ENCODE measurements at places on chromosomes 5 and 9.

GRCh38 chr9:124861342-124862229 lies at the start of the genes ARPC5L and RPL35:
Gene ARPC5L (plus strand): TSS chr9:124862130. CDS start chr9:124869291, 7,161 bp downstream.
Gene RPL35 (minus strand): TSS chr9:124861957. CDS start chr9:124861912, 45 bp downstream.
- DNase-seq, result peak; percentile 95

DNA sequence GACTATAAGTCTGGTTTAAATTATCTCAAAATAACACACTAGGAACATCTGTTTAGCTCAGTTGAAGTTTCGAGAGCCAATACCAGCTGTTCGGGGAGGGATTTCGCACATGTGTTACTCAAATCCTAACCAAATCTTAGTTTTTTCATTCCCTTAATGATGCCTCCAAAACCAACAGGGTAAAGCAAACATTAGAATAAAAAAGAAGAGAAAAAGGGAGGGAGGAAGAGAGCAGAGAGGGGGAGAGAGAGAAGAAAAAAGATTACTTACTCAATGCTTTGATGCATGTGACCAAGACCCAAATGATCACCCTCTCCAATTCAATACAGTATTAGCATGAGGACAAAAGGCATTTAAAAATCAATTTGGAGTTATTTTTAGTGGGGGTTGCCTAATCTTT lies 86.0 kb upstream of the NR5A1 start:
- no peak for DNase-seq

GRCh38 chr5:128494516-128494915 lies 43.5 kb downstream of the FBN2 start:
- DNase-seq, result no peak

- DNase-seq, result no peak
These were observed 26.9 kb downstream of the GOLPH3 start for GRCh38 chr5:32147236-32147635.

DNA sequence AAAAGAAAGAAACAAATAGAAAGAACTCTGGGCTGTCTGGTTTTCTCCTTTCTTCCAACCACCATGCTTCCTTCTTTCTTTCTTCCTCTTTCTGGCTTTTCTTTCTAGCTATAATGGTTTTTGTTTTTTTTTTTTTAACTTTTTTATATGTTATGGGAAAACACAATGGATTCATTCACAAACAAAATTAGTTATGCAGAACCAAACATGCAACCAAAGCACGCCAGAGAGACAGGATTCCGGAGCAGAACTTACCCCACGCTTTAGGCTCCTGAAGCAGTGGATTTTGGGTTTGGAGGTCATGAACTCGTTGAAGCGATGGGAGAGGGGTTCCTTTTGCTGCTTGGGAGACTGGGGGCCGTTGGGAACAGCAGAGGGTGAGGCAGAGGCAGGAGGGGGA lies 88.3 kb downstream of the USP20 start:
- DNase-seq, result no peak

DNA sequence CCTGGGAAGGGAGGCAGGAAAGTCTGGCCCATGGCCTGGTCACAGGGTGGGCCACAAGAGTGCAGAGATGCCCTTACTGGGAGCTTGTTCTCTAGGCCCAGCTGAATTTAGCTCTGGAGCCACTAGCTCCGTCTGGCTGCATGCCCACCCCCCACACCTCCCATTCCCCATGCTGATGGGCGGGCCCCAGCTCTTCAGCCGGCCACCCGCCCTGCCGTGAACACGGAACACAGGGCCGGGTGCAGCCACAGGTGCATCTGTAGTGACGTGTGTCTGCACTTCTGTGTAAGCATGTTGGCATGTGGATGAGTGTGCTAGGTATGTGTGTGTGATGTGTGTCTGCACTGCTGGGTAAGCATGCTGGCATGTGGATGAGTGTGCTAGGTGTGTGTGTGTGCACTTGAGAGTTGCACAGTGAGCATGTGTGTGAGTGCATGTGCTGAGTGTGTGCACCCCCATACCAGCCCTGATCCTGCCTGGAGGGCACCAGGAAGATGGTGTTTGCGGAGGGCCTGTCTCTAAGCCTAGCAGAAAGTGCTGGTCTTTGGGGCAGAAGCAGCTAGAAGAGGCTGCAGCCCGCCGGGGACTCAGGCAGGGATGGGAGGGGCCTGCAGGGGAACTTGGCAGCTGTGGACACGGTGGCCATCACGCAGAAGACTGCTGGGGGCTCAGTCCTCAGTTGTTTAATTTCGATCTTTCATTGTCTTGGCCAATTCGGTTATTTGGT lies 136.4 kb downstream of the CACNA1B start:
- DNase-seq, result no peak

GRCh38 chr9:96524045-96524444 lies 74.1 kb downstream of the HABP4 start:
- DNase-seq, result no peak

GRCh38 chr5:93252165-93252564 lies 328.9 kb downstream of the NR2F1-AS1 start:
- DNase-seq, result no peak

DNA sequence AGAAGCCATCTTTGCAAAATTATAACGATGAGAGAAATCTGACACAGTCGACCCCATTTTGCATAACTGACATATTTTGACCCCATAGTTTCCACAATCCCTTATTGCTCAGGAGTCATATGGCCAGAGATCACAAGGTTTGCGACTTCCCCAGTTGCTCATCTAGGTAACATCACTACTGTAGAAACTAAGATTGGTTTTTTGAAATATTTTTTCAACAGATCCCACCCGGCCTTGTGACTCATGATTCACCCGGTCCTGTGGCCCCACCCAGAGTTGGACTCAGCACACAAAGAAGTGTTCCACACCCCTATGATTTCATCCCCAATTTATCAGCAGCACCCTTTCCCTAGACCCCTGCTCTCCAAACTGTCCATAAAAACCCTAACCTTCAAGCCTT lies 50.2 kb downstream of the TIMD4 start:
- no peak for DNase-seq

DNA sequence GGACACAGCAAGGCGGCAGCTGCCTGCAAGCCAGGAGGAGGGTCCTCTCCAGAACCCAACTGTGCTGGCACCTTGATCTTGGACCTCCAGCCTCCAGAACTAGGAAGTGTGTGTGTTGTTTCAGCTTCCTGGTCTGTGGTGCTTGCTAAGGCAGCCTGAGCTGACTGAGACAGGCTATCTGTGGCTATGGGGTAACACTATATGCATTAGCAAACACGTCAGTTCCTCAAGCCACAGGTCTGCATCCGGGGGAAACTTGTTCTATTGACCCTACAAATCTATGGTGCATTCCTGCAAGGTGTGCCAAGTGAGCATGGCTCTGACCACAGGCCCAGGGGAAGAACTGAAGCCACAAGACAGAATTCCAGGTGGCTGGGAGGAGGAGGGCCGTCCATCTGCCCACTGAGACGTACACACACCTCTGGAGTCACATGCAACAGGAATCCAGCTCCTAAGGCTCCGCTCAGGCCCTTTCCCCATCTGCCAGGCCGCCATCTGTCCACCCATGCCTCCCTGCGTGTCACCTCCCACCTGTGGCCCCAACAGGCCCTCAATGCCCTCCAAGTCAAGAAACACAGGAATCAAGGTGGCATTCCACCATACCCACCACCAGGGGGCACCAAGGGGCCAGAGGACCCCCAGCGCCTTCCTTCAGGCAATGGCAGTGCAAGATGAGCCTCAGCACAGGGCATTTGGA lies 174.9 kb downstream of the ROR2 start:
- peak; percentile 40 for DNase-seq

DNA sequence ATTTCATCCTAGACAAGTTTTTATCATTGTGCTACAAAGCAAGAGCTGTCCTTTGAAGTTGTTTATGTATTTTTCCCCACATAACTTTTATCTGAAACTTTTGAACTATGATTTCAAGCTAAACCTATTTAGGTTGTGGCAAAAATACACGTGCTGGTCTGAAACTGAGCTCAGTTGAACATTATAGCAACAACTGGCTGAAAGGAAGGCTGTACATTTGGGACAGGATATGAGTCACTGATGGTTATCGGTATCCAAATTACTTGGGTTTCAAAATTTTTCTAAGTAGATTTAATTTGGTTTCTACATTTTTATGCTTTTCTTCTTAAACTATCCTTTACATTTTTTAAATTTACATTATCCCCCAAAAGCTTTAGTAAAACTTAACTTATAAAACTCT lies 627.3 kb upstream of the NUDT12 start:
- DNase-seq, result no peak

GRCh38 chr9:111037356-111037707 lies 938 bp downstream of the LPAR1 start:
- DNase-seq, result no peak

DNA sequence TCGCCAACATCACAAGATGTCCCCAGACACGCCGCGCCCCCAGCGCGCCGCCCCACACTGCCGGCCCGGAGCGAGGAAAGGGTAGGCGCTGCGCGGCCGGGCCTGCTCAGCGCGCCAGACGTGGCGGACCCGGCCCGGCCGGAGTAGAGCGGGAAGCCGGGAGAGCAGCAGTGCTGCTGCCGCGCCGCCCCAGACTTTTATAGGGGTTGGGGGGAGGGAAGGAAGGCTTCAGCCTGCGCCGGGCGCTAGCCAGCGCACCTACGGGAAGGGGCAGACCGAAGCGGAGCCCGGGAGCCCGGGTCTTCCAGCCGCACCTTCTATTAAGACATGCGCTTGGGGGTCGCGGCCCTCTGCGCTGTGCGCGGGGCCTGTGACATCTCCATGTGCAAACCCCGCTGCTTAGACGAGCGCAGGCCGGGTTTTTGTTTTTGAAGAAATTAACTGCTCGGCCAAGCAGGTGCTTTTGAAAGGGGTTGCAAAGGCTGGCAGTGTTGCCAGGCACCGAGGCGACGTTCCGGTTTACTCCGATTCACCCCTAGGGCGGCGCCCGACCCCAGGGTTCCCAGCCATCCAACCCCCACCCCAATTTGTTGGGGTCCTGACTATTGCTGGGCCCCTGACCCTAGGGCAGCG lies 353 bp upstream of the PAX5 start:
- DNase-seq, result no peak

GRCh38 chr5:33238826-33239695 lies 201.7 kb upstream of the TARS1 start:
- DNase-seq, result no peak

DNA sequence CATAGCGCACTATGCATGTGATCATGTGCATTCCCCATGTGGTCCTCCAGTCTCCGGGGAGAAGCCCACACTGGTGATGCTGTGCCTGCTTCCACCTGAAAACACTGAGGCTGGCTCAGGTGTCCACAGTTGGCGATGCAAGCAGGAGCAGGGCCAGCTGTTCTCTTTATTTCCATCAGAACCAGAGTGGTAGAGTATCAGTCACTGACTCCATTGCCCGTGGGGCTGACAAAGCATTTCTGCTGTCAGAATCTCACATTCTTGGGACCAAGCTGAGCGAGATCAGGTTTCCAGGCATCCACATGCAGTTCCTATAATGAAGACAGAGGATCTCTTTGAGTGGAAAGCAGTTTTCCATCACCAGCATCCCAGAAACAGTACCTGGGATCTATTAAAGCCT lies 52.5 kb downstream of the GADD45G start:
- DNase-seq, result no peak
